ENCODE measurements at places on chromosomes 2 and 18.

DNA sequence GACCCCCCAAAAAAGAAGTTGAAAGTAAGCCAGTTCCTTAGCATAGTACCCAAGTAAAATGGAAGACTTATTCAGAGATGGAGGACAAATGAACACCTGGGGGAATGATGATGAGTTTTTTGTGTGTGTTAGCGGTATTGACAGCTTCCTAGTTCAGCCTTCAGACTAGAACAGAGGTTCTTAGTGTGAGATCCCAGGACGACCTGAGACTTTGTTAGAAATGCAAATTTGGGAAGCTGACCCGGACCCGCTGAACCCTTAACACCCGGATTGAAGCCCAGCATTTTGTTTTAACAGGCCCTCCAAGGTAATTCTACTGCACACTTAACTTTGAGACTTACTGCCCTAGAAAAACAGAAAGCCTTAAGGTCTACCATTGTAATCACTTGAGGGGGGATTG lies 20.3 kb downstream of the SPOPL start:
- no peak for DNase-seq

DNA sequence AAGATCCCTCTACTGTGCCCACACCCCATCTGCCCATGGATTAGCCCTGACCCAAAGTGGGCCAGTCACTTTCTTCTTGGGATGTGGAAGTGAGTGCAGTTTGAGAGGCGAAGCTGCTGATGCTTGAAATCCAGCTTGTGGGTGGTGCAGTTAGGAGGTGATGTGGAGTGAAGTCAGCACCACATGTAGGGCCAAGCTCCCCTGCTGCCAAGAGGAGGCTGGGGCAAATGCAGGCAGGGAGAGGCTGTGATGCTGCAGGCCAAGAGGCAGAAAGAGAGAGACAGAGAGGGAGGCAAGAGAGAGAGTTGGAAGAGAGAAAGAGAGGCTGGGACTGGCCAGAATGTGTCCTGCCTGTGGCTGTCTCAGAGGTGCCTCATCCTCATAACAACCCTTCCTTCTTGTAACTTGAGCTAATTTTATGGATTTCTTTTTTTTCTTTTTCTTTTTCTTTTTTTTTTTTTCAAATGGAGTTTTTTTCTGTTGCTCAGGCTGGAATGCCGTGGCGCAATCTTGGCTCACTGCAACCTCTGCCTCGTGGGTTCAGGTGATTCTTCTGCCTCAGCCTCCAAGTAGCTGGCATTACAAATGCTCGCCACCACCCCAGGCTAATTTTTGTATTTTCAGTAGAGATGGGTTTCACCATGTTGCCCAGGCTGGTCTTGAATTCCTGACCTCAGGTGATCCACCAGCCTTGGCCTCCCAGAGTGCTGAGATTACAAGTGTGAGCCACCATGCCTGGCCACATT lies 35.3 kb upstream of the CAB39 start:
- DNase-seq = no peak

DNA sequence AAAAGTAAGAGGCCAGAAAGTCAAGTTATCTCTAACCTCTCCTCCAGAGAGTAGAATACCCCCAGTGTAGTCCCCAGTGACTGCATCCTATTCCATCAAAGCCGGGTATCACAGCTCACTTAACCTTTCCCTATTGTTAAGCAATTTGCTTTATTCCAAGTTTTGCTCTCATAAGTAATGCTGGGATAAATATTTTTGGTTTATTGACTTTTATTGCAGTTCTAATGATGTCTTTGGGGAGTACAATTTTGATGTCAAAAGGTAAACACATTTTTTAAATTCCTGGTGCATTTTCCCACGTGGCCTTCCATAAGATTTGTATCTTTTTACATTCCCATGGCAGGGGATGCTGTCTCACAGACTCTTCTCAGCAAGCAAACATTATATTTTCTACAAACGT lies 43.3 kb downstream of the CMPK2 start:
- DNase-seq = no peak

DNA sequence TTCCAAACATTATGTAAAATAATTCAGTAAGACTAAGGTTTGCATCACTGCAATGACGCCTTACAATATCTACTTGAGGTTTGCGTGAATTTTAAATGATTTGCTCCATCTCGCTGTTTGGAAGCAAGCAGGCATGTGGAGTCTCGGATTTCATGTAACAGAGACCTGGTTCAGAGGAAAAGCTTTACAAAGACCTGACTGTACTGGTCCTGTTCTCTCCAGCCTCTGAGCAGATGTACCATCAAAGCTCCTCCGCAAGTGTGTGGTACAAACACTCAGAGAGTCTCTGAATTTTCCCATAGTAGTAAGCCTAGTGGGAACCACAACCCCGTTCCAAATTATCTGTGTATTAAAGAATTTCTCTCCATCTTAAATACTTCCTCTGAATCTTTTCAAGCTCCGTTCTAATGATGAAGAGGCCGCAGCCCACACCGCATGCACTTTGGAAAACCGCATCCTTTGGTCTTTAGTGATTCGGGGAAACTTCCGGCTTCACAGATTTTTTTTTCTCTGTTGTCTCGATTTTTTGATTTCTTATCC lies 728.1 kb upstream of the SOX11 start:
- DNase-seq = no peak

GRCh38 chr2:217223222-217223930 lies 363.5 kb upstream of the TNP1 start:
- DNase-seq = peak; percentile 0

DNA sequence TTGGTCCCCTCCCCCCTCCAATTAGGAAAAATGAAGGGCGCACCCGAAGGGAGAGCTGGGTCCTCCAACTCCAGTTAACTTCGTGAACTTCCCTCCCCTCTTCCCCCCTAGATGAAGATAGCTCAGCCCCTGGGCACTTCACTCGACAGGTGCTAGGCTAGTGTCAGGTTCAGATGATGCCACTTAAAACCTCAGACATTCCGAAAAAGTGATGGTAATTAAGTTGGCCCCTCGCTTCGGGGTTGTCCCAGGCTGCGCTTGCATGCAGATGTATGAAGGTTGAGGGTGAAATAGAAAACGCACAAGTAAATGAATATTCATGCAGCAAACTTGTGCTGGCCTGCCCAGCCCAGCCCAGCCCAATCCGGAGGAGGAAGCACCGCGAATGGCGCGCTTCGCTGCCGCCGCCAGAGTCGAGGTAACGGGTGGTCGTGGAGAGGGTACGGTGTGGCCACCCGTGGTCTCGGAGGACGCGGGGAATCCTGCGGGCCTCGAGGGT lies 3.0 kb upstream of the GBX2 start:
- DNase-seq = no peak
